AG20443 (cell line): ENCODE measurements at places on chromosomes 12 and 14.
A peak's percentile ranks its signal among the peaks of the same experiment; 100 is the strongest.

DNA sequence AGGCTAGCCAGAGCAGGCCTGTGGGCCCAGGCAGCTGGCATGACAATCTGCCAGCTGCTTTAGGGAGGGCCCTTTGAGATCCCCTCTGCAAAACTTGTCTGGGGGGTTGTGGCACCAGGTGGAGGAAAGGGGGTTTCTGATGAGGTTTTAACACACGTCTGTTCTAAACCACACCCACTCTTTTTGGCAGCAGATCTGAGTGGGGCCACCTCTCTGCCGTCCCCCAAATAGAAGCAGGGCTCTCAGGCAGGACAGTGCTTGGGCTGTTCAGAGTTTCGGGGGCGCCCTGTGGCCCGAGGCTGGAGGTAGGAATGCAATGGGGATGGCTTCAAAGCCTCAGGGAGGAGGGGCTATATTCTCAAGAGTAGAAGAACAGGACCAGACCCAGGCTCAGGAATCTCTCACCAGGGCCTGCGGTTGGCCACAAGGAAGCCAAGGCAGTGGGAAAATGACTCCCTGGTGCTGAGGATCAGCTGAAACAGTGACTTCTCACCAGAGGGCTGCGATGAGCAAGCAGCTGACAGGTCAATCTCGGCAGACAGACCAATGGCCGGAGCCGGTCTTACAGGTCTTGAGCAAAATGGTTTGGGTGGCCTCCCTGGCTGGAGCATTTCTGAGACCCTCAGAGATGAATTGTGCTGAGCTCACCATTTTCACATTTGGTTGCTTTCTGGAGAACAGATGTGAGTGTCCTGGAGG is 1.5 kb upstream of the KRT5 start:
- peak; percentile 74 for DNase-seq

DNA sequence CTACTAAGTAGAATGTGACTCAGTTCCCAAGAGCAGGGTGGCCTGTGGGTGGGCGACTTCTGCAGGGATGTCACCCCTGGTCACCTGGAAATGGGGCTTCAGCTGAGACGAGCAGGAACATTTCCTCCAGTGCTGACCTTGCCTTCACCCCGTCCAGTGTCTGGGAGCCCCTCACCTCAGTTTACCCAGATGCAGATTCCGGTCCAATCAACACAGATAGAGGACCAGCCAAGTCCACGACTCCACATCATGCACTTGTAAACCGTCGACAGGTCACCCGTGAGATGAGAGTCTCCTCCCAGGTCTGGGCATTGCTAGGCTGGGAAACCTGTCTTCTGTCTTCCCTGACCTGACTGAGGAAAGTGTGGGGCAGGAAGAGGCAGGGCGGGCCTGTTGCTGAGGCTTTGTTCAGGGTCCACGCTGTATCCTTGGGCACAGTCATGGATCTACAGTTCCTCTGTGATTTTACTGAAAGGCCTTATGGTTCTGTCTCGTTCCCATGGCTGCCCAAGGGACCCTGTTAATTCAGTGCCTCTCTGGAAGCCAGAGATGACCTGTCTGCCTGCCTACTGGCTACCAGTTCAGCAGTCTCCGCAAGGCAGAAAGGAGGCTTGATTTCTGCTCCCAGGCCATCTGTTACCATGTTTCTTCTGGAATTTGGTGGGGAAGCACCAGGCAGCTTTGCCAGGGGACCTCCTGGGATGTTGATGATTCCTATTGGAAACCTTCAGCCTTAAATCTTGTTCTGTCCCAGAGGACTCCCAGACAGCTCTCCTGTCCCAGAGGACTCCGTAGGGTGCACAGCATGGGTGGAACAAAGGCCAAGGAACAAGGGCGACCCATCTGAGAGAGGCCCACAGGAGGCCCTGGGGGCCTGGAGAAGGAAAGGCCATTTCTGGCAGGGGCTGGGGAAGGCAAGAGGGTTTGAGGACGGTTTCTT is 288.5 kb upstream of the RTL1 start:
- DNase-seq, result no peak

DNA sequence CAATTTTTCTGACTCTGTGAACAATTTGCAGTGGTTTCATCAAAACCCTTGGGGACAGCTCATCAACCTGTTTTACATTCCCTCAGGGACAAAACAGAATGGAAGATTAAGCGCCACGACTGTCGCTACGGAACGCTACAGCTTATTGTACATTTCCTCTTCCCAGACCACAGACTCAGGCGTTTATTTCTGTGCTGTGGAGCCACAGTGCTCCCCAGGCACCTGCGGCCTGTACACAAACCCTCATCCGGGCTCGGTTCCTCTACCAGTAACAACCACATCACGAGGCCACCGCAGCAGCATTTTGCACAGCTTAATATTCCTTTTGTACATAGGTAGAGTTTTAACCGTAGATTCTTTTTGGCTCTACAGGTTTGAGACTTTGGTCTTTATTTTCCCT is 397.4 kb upstream of the OR4E1 start:
- no peak for DNase-seq

DNA sequence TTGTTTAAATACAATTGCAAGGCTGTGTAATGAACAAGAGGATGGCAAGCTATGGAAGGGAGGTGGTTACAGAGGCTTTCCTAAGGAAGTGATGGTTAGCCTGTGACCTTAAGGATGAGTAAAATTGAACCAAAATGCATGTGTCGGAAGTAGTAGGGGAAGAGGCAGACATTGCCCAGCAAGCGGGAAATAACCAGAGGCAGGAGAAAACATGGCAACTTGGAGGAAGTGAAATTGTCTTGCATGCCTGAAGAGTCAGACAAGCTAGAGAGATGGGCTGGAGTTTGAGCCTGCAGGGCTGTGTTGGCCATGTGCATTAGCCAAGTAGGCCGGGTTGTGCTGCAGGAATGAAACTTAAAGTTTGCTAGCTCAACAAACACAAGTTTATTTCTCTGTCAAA is 96.2 kb downstream of the BTG1 start:
- DNase-seq, result no peak

DNA sequence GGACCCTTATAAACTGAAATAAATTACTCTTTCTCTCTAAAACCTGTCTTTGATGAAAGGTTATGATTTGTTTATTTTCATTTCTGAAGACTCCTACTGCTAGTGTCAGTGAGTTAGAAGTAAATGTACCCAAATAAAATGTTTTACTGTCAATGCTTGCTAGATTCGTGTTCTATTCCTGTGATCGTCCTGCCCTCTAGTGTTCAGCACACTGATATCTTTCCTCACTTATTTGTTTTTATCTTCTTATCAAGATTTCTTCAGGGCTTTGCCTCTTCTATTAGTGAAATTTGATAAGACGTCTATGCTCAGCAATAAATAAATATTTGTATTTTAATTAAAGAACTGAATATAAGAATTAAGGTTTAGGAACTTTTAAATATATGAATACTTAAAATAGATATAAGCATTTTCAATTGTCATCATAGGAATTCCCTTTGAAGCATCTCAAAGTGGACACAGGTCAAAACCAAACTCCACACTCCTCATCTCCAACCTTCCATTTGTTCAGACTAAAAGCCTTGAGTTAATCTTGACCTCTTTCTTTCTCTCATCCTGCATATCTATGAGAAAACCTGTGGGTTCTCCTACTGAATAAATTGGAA is 75.8 kb downstream of the C12orf50 start:
- peak; percentile 54 for DNase-seq

GRCh38 chr14:65345266-65345665 is 67.3 kb upstream of the FUT8 start:
- no peak for DNase-seq

GRCh38 chr14:54711312-54711711 is 144.4 kb downstream of the SAMD4A start:
- DNase-seq, result no peak

GRCh38 chr12:19005257-19005801 is 124.2 kb upstream of the PLEKHA5 start:
- no peak for DNase-seq

DNA sequence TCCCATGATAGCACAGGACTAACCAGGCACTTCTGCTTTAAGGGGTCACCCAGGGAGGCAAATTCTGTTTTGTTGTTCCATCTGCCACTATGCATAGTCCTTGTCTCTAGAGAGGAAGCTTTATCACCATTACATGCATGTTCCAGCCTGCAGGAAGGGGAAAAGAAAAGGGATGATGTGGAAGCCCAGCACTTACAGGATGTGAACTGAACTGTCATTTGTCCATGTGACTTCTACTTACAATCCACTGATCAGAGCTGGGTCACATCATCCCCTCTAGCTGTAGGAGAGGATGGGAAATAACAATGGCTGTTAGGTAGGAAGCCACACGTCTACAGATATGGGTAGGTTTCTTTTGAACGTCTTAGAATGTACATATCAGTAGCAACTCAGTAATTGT is 203.1 kb downstream of the PTPRO start:
- no peak for DNase-seq

DNA sequence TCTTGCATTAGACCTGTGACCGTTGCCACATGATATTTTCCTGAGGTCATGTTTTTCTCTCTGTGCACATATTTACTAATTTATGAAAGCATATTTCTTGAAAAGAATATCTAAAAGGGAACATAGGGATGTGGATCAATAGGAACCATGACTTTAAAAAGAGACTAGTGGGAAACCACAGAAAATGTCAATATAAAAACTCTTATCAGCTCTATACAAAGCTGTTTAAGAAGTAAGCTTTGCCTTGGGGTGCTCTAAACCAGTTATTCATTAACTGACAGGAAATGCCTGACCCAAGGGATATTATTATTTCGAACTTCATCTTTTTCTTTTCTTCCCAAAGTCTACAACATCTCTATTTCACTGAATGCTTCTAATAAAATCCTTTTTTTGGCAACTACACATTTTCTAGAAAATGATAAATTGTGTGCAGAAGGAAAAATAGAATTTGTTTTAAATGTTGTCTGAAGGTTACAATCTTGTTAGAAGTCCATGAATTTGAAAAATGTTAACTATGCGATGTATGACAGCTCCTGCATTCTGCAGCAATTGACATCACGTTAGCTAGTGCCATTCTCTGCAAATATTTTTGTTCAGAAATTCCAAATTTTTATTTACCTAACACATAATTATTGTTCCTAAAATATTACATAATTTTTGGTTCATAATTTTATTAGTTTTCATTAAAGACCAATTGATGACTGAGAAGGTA is 345.0 kb downstream of the SLC16A7 start:
- DNase-seq, result no peak

DNA sequence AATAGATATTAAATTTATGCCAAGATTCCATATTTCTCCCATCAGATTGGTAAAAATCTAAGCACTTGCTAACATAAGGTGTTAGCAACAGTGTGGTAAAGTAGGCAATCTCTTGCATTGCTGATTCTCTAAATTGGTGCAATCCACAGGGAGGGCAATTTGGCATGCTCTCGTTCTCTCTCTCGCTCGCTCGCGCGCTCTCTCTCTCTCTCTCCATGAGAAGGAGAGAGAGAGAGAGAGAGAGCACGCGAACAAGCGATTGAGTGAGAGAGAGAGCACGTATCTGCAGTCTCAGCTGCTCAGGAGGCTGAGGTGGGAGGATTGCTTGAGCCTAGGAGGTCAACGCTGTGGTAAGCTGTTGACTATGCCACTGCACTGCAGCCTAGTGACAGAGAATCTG is 25.9 kb downstream of the PSEN1 start:
- no peak for DNase-seq

DNA sequence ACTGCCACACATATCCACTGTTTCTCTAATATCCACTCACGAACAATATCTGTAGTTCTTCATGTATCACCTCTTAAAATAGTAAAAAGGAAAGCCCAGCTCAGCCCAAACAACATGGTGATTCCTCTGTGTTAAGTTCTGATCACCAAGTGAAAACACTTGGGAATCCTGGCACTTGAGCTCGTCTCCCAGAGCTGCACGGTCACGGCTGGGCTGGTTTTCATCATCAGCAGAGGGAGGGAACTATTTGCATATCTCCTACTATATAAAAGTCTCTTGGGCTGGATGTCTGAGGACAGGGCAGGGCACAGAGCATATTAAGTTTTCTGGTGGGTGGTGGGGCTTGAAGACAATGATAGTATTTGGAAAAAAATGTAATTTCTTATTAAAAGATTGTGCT is 870.6 kb downstream of the TMEM121 start:
- DNase-seq, result no peak

DNA sequence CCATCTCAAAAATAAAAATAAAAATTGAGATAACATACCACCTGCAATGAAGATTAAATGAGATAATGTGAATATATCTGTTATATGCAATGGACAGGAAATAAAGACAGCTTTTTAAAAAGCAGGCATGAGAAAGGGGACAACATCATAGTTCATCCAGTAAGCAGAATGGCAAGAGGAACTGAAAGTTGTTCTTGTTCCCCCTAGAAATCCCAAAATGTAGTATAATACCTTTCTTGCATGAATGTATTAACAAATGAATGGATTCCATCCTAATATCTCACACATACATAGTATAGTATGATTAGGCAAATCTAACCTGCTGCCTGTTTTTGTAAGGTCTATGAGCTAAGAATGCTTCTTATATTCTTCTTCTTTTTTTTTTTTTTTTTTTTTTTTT is 31.4 kb downstream of the FGD6 start:
- DNase-seq, result no peak

GRCh38 chr14:63046339-63047268 is 1.3 kb upstream of the KCNH5 start:
- DNase-seq, result no peak

DNA sequence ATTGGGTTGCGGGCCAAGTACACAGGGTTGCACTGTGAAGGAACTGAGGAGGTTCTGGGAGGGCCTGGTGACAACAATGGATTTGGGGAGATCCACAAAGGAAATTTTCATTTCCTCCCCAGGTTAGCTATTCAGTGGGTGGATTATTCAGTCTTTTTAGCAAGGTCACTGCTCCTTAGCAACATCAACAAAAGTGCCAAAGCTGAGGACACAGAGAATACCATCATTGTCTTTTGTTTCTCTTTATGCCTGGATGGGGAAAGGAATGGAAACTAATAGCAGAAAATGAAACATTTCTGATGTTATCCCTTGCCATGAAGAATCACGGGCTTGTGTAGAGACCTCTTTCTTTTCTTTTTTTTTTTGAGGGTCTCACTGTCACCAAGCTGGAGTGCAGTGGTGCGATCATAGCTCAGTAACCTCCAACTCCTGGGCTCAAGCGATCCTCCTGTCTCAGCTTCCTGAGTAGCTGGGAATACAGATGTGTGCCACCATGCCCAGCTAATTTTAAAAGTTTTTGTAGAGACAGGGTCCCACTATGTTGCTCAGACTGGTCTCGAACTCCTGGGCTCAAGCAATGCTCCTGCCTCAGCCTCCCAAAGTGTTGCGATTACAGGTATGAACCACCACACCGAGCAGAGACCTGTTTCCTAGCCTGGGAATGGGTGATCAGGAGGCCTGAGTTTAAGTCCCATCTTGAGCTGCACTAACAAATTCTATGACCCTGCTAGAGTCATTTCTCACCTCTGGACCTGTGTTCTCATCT is 6.5 kb downstream of the PPP1R3E start:
- DNase-seq, result no peak

GRCh38 chr12:96015672-96016071 is 19.5 kb upstream of the HAL start:
- DNase-seq, result peak; percentile 55

DNA sequence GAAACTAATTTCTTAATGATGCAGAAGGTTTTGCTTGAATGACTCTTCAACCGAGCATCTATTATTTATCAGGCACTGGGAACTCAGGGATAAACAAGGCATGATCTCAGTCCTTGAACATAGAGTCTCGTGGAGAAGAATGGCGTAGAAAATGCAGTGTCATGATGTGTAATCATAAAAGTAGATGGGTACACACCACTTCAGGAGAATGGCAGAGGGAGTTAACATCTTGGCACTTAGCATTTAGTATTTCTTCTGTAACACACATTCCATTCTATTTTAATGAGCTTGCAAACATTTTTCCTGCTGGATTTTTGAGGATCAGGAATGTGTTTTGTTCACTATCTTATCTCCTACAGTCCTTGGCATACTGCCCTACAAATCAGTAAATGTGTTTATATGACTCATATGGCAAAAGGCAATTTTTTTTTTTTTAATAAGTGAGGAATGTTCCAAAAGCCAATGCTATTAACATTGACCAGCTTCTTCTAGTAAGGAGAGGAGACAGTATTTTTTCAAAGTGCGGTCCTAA is 3.8 kb downstream of the TXNRD1 start:
- DNase-seq, result peak; percentile 83
